Mesenchymal stem cell (in vitro differentiated cells and primary cell): ENCODE measurements at places on chromosomes 16 and 17.

GRCh38 chr17:76869496-76870376 lies 1.5 kb downstream of the MGAT5B start:
- DNase-seq, result no peak

DNA sequence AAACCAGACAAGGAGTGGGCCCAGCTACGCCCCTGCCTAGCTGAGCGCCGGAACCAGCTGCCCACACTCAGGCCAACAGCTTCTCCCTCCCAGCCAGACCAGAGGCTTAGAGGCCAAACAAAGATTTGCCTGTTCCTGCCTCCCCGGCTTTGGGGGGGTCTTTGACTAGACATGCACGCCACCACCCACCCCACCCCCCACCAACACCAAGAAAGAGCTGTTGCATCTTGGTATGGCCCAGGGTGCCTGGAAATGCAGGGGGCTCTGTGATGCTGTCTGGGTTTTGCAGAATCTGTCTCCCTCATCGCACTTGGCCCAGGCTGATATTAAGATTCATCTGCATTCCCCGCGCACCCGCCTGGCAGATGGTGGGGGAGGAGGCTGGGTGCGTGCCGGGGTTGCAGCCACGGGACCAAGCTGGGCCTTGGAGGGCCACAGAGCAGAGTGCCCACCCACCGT lies 1.3 kb upstream of the NXPH3 start:
- DNase-seq, result no peak

GRCh38 chr16:14132696-14133048 lies 61.6 kb downstream of the MRTFB start:
- DNase-seq, result peak; percentile 38

- no peak for DNase-seq
Measured at GRCh38 chr16:81994485-81994884, 16.8 kb downstream of the SDR42E1 start.

- DNase-seq, result peak; percentile 35
Measured at GRCh38 chr17:12395733-12396354, 269.8 kb upstream of the MYOCD start.
